ENCODE measurements at places on chromosomes 3 and 15.

DNA sequence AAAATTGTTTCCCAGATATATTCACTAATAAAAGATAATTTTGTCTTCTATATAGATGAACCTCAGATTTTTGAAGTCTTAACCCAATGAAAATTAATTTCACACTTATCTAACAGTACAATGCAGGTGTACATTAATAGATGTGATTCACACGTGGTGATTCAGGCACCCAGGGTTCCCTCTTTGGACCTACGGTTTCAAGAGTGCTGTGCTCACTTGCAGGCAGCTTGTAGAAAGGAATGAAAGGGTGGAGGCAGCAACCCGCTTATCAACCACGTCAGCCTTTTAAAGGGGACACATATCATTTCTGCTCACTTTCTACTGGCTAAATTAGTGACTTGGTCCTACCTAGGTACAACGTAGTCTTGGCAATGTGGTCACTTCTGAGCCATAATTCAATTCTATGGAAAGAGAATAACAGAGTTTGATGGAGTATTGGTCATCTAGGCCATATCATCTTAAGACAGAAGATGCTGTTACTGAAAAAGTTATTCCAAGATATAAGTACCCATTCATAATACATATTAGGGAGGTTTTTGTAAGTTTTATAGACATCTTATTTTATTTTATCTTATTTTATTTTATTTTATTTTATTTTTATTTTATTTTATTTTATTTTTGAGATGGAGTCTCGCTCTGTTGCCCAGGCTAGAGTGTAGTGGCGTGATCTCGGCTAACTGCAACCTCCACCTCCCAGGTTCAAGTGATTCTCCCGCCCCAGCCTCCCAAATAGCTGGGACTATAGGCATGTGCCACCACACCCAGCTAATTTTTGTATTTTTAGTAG is 37.9 kb downstream of the ACP3 start:
- no peak for DNase-seq

DNA sequence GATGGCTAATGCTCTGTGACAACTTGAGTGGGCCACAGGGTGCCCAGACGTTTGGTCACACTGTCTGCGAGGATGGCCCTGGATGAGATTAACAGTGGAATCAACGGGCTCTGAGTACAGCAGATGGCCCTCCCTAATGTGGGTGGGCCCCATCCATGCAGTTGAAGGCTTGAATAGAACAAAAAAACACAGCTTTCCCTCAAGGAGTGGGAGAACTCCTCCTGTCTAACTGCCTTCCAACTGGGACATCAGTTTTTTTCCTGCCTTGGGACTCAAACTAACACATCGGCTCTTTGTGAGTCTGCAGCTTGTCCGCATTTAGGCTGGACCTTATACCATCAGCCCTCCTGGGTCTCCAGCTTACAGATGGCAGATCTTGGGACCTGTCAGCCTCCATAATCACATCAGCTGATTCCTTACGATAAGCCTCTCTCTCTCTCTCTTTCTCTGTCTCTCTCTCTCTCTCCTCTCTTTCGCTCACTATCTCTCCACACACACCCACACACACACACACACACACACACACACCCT is 20.8 kb downstream of the FAM174B start:
- no peak for DNase-seq

DNA sequence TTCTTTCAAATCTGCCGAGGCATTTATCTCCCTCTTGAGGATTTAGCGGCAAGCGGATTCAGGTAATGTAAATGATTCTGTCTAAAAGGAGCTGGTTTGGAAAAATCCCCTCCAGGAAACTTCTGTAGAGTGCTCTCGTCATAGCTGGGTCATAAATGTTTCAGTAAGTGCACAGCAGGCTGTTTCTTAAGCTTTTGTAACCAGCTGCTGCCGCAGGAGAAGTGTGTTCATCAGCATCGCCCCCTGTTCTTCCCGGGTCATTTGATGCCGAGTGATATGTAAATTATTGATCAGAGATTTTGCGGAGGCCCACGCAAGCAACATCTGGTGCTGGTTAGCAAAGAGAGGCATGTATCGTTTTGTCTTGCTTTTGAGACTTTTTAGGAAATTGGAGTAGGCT is 53.1 kb downstream of the DNASE1L3 start:
- DNase-seq = no peak

DNA sequence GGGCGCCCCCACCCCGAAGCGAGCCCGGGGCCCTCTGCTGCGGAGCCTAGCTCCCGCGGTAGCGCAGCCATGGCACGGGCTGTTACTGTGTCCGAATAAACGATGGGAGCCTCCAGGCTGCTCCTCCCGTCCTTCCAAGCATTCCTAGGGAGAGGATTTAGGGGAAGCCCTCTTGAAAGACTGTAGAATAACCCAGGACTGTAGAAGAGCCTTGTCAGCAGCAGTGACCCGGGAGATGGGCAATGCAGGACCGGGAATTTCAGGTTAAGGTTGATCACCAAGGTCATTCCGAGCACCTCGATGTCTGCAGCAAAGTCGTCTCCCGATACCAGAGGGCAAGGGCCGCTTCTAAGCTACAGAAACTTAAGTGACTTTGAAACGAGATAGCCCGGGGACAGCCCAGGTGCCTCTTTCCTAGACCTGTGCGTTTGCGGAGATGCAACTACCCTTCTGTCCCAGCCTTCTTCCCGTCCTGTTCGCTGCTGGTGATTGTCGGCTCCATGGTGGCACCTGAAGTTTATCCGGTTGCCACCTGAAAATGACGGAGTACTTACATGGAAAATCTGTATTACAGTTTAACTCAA is 753 bp upstream of the MYO5A start:
- DNase-seq = no peak

DNA sequence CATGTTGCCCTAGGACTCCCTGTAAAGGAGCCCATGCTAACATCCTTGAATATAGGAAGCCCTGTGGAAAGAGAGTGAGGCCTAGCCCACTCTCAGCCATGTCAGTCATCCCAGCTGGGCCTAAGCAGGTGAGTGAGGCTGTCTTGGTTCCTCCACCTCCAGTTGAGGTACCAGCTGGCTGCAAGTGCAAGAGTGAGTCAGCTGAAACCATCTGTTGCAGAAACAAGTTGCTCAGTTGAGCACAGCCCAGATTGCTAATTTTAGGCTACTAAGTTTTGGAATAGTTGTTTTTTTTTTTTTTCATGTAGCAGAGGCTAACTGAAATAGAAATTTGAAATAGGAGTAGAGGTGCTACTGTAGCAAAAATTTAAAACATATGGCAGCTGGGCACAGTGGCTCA is 43.7 kb upstream of the ADPGK start:
- DNase-seq = no peak

DNA sequence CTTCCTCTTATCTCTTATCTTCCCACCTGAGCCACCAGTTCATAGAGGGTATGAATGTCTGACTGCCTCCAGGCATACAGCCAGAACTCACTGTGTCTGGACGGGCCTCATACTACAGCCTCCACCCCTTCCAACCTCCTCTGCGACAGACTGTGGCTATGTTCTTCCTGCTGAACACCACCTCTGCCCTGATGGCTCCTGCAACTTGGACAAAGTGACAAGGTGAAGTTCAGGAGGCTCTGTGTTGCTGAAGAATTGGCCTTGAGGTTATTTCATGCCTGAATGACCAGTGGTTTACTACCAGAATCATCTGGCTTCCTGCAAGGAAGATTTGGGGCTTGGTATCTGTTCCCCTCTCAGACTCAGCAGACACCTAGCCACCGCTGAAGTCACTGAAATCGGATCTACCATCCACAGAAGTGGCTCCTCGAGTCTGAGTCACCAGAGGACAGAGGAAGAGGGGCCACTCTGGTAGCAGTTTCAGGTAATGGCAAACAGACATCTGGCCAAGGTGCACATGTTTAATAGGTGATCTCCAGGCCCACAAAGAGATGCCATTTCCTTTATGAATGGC is 14.2 kb upstream of the ULK3 start:
- DNase-seq = no peak

- DNase-seq = no peak
Measured at GRCh38 chr15:71914092-71914491, 103.7 kb downstream of the NR2E3 start.

- no peak for DNase-seq
Measured at GRCh38 chr3:34837848-34838741, 801.2 kb upstream of the ARPP21 start.

DNA sequence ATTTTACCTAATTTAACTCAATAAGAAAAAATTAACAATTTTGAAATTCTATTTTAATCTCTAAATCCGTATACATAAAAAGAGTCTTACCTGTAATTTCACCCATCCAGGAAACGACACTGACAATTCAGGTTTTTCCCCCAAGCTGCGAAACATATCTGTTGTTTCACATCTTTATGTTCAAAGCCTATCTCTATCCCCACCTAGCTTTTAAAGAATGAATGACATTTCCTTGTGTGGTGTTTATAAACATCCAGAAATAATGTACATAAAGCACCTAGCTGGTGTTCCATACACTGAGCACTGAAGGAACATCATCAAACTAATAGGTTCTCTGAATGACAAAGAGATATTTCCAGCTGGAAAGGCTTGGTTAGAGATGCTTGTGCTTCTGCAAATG is 867.8 kb downstream of the SQOR start:
- no peak for DNase-seq

DNA sequence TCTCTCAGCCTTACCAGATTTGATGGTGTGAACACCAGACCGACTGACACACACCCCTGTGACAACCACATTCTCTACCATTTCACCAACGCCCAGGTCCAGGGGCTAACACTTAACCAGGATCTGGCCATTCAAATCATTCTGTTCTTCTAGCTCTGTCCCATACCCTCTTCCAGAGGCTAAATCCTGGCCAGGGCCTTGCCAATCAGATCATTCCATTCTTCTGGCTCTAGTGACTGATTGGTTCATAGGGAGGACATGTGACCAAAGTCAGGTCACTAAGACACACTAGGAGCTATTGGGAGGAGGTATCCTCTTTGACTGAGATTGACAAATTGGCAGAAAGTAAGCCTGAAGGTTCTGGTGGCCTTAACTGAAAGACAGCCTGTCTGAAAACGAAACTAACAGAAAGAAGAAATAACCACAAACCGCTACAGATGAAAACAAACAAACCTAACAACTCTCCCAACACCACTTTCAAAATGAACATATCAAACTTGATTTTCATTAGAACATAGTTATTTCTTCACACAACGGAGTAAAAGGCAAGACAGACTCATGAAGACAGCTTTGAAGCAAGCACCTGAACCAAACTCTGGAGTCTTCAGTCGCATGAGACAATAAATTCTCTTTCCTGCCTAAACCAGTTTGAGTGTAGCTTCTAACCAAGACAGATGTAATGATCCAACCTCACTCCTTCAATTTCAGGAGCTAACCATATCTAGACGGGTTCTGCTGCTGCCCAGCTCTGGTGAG is 68.5 kb downstream of the TRANK1 start:
- DNase-seq = no peak

DNA sequence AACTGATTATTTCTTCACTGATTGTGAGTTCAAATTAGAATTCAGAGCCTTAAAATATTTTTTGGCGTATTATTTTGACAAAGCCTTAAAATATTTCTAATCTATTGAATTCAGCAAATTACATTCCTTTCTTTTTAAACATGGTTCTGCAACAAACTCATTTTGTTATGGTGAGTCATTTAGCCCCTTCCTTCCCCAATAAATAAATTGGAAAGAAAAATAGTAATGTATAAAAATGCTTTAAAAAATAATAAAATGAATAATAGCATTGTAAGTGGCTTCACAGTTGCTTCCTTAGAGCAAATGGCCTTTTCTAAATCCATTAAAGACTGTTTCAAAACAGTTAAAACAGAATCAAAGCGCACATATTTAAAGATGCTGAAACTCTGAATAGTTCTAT is 12.1 kb downstream of the CSNK1G1 start:
- no peak for DNase-seq

- no peak for DNase-seq
Measured at GRCh38 chr15:88419830-88420229, 47.4 kb downstream of the MRPL46 start.

GRCh38 chr15:52552303-52552702 is 16.5 kb downstream of the ARPP19 start:
- DNase-seq = no peak

DNA sequence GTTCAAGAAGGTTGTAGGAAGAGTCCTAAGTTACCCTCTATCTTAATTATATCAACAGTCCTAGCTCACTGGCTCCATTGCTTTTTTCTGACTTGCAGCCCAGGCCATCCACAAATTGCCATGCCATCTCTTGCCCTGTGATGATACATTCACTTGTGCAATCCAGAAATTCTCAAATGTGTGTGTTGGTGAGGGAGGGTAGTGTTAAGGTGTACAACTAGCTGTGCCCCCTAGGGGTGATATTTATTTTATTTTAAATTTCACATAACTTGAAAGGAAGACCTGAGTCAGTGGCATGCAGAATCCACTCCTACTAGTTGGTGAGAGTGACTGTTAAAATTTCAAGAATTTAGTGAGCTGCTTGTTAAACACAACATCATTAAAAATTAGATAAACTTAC is 156.1 kb upstream of the ANKRD28 start:
- no peak for DNase-seq

DNA sequence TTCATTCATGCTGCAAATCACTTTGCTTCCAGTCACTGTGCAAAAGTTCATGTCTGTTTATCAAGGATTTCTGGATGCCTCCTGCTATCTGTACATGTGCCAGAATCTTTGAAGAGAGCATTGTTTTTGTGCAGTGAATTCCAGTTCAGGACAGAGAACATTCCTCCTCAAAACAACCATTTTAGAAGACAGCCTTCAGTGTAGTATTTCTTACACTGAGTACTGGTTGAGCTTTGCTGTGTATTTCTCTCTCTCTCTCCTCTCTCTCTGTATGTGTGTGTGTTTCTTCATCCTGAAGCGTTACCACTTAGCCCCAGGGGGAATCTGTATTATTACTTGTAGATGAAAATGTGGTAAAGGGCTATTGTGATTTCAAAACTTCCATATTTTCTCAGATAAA is 123.8 kb upstream of the CHL1 start:
- no peak for DNase-seq

DNA sequence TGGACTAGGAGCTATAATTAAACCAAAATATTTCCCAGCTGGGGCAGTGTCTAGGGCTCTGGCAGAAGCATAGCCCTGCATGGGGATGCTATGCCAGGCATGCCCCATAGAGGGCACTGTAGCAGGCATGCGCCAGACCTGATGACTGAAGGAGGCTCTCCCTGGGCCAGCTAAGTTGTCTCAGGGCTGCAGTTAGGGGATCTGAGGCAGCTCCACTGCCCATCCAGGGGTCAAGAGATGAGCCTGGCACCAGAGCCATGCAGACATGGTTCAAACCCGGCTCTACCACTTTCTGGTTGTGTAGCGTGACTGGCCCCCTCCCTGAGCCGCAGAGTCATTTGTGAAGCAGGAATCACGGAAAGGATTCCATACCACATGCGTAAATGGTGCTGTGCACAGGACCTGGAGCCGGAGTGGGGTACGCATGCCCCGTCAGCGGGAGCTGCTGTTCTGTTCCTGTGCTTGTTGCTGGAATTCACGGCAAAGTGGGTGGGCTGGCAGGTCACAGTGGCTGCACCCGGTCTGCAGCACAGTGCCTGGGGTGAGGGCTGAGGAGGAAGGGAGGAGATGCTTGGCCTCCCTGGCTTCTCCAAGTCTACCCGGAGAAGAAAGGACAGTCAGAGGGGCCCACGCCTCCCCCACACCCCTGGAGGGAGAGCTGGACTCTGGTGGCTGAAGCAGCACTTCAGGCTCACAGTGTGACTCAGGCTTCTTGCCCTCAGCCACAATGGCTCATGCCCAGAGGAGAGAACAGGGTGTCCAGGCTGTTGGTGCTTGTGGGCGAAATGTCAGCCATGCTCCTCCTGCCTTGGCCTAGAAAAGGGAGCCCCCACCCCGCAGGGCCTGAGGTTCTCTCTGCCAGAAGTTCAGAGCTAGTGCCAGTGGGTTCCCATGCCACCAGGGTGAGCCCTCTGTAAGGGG is 43.1 kb downstream of the DNASE1L3 start:
- DNase-seq = peak; percentile 56
